ENCODE measurements at places on chromosomes 2 and 18.

DNA sequence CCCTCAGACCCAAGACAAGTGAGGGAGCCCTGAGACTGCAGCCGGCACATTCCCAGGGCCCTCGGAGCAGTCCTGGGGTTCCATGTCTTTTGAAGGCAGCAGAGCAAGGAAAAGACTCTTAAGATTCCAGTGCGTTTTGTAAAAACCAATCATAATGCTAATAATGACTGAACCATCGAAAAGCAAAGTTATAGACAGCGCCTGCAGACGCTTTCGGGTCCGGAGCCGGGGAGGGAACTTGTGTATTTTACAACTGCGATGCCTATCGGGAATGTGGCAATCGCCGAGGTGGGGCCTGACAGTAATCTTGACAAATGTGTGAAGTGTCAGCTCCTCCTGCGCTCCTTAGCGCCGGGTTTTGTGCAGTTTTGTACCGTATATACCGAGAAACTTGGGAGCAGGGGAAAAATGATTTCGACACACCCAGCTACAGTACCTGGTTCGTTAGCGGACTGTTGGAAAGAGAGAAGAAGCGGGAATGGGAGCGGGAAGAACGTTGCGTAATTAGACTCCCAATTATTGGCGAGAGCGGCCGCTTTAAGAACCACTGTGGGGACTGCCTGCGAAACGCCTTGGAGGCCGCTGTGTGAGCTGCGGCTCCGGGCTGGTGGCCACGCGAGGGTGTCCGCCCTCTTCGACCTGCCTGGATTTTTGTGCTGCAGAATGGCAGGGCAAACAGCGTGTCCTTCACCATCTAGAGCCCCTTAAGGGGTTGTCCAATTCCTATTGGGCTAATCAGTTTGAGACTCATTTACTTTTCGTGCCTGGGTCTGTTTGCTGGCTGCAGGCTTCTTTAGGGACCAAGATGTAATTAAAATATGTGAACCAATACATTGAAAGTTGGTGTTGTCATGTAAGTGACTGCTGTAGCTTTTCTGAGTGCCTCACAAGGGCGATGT is 2.4 kb downstream of the EPAS1 start:
- no peak for DNase-seq

GRCh38 chr2:226471987-226472470 is 327.6 kb downstream of the IRS1 start:
- no peak for DNase-seq

GRCh38 chr2:229090225-229090624 is 180.9 kb downstream of the PID1 start:
- no peak for DNase-seq

DNA sequence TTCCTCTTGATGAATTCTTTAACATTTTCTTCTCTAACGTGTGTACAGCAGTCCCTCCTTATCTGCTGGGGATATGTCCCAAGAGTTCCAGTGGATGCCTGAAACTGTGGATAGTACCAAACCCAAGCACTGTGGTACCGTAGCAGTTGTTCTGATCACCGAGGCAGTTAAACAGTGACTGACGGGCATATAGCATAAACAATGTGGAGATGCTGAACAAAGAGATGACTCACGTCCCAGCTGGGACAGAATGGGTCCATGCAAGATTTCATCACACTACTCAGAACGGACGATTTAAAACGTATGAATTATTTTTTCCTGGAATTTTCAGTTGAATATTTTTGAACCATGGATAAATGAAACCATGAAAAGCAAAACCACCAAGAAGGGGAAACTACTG is 54.5 kb upstream of the SPAG16 start:
- no peak for DNase-seq

DNA sequence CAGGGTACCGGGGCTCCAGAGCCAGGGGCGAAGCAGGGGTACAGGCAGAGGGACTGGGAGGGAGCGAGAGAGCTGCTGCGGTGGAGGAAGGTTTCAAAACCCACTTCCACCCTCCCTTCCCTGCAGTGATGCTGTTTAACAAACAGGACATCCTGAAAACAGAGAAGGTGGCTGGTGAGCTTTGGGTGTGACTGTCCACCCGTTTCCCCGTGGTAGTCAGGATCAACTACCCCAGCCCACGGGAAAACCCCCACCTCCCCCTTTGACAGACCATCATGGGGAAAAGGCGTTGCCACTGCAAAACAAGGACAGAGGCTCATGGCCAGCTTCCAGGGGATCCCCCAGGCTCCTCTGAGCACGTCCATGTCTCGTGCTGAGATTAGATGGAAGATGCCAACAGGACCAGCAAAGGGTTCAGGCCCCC is 12.9 kb downstream of the TMEM185B start:
- no peak for DNase-seq

GRCh38 chr18:68040198-68040597 is 523.7 kb upstream of the DSEL start:
- no peak for DNase-seq

- DNase-seq, result no peak
These were observed 100.0 kb downstream of the COLEC12 start for GRCh38 chr18:400456-400855.

DNA sequence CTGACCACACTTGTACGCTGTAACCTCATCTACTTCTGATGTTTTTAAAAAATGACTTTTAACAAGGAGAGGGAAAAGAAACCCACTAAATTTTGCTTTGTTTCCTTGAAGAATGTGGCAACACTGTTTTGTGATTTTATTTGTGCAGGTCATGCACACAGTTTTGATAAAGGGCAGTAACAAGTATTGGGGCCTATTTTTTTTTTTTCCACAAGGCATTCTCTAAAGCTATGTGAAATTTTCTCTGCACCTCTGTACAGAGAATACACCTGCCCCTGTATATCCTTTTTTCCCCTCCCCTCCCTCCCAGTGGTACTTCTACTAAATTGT is 2.1 kb downstream of the RHOB start:
- DNase-seq, result no peak

- no peak for DNase-seq
These were observed 100.1 kb downstream of the MYOM1 start for GRCh38 chr18:3119401-3120341.

- DNase-seq, result no peak
These were observed 302.1 kb downstream of the LPIN1 start for GRCh38 chr2:12048550-12048949.

DNA sequence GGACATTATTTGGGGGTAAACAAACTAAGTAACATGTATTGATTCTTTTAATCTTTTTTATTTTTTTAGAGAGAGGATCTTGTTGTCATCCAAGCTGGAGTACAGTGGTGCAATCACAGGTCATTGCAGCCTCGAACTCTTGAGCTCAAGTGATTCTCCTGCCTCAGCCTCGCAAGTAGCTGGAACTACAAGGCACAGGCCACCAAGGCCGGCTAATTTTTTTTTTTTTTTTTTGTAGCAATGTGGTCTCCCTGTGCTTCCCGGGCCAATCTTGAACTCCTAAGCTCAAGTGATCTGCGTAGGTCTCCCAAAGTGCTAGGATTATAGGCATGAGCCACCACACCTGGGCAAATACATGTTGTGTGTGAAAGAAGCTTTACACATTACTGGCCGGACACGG is 29.6 kb downstream of the OLA1 start:
- DNase-seq, result no peak

- DNase-seq, result no peak
These were observed 244.2 kb downstream of the CD226 start for GRCh38 chr18:69703461-69703860.

DNA sequence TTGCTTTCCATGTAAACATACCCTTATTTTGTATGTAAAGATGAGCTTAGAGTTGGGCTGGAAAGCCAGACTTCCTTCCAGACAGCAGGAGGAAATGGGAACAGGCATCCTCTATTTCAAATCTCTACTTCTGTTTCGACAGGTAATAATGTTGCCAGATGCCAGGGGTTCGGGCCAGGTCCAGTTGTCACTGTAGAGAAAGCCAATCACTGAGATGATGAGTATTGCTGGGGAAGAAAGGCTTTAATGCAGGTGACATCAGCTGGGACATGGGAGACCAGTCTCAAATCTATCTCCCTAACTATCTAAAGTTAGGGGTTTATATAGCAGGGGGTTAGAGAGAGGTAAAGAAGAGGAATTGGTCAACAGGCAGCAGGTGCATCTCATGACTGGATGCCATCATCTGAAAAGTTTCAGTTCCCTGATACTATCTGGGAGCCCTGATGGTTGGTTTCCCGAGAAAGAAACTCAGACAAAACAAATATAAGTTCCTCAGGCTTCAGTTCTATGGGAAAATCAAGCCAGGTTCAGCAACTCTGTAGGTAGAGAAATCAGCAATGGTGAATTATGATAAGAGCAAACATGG is 9.3 kb upstream of the MTCL1 start:
- no peak for DNase-seq

GRCh38 chr2:85976106-85976920 is 87.5 kb upstream of the ST3GAL5 start:
- DNase-seq, result no peak

DNA sequence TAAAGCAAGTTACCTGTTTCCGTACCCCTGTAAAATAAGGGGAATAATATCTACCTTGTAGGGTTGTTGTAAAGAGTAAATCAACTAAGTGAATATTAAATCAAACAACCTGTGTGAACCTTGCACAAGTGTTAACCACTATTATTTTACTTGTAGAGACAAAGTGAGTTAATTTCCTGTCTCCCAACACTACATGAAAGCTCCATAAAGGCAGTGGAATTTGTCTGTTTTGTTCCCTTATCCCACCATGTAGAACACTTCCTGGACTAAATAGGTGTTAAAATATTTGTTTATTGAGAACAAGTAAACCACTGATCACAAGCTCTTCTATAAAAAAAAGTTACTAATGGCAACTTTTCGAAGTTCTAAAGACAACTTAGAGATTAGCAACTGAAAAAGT is 3.3 kb downstream of the ARL5A start:
- no peak for DNase-seq

GRCh38 chr2:138356178-138356577 is 145.4 kb upstream of the SPOPL start:
- DNase-seq, result no peak

DNA sequence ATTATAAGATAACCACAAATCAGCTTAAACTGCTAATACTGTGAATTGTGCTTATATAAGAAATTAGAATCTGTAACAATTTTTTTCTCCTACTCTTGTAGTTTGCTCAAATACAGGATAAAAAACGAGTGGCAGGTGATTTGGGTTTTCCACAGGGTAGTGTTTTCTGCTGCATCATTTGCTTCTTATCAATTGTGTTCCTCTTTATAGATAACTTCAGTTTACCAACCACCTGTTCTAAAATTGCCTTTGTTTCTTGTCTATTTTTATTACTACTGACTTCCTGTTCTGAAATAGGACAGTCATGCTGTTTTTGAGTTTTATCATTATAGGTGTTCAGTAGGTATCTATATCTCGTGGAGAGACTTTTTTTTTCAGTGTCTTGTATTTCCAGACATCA is 56.9 kb downstream of the MFSD6 start:
- DNase-seq, result no peak

GRCh38 chr18:34828093-34828492 is 118.0 kb downstream of the DTNA start:
- no peak for DNase-seq

- peak; percentile 26 for DNase-seq
These were observed 111.2 kb downstream of the PLB1 start for GRCh38 chr2:28606986-28607441.

DNA sequence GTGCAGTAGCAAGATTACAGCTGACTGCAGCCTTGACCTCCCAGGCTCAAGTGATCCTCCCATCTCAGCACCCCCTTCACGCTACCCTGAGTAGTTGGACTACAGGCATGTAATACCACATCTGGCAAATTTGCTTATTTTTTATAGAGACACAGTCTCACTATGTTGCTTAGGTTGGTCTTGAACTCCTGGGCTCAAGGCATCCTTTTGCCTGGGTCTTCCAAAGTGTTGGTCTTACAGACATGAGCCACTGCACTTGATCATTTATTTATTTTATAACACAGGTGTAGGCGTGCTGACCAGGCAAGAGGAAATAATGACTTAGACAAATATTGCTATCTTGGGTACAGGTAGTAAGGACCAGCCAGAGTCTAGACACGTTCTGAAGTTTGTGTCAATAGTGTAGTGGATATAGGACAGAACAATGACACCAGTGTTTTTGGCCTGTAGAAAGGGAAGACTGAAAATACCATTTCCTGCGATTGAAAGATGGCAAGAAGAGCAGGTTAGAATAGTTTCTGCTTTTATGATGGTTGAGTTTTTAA is 71.0 kb upstream of the THUMPD2 start:
- DNase-seq, result no peak

- no peak for DNase-seq
These were observed 53.1 kb downstream of the TTC27 start for GRCh38 chr2:32680942-32681341.

DNA sequence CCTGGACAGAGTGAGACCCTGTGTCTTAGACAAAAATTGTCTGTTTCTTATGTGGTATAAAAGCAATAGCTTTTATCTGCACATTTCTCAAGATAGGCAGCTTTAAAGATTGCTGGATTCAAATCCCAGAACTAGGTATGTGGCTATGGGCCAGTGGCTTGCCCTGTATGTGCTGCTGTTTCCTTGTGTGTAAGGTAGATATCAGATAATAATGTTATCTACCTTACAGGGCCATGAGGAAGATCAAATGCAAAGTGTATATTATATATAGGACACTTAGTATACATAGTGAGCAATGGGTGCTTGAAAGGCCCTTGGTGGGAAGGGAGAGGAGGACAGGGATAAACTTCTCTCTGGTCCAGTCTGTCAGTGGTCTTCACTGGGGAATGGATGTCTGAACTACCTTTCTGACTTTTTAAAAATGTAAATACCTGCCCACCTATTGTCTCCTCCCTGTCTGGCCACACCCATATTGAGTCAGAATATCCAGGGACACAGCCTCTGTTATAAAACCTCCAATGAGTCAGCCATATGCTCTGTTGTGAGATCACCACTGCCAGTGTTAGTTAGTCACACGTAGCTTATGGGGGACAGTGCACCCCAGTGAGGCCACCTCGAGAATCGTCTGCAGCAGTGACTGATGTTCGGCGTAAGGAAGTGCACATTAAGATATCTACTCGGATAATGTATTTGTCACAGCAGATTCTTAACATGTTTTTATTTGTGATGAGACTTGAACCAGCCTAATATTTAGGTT is 383.4 kb downstream of the PTPRM start:
- DNase-seq, result peak; percentile 34

DNA sequence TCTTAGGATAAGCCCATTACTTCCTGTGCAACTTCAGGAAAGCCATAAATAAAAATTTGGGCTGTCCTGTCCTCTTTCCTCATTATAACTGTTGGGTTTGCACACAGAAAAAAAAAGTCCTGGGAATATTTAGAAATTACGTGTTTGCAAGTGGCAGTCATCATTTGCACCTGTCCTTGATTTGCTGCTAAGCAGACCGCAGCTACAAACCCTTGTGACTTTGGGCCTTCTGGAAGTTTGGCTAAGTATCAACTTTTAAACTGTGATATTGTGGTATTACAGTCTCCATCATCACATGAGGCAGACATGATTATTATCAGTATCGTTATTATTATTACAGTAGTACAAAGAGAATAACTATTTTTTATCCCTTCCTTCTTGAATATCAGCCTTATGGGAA is 260.7 kb upstream of the SESTD1 start:
- DNase-seq, result no peak

GRCh38 chr2:1677821-1678165 is 66.5 kb downstream of the PXDN start:
- no peak for DNase-seq

GRCh38 chr2:217468042-217468830 is 534.6 kb downstream of the TNS1 start:
- DNase-seq, result no peak

All from CD4-positive, alpha-beta T cell treated with Interleukin-6 for 4 hours (primary cell).